ENCODE measurements at places on chromosomes 16 and 17.
A peak's percentile ranks its signal among the peaks of the same experiment; 100 is the strongest.

GRCh38 chr17:74260525-74260850 is 13.5 kb upstream of the DNAI2 start:
- no peak for DNase-seq

- DNase-seq: no peak
These were observed 82.3 kb upstream of the LHX1 start for GRCh38 chr17:36854982-36855381.

GRCh38 chr17:77640916-77641605 is 317.4 kb upstream of the TNRC6C start:
- no peak for DNase-seq

- DNase-seq: peak; percentile 50
These were observed 77.3 kb downstream of the MPRIP start for GRCh38 chr17:17119533-17119932.

DNA sequence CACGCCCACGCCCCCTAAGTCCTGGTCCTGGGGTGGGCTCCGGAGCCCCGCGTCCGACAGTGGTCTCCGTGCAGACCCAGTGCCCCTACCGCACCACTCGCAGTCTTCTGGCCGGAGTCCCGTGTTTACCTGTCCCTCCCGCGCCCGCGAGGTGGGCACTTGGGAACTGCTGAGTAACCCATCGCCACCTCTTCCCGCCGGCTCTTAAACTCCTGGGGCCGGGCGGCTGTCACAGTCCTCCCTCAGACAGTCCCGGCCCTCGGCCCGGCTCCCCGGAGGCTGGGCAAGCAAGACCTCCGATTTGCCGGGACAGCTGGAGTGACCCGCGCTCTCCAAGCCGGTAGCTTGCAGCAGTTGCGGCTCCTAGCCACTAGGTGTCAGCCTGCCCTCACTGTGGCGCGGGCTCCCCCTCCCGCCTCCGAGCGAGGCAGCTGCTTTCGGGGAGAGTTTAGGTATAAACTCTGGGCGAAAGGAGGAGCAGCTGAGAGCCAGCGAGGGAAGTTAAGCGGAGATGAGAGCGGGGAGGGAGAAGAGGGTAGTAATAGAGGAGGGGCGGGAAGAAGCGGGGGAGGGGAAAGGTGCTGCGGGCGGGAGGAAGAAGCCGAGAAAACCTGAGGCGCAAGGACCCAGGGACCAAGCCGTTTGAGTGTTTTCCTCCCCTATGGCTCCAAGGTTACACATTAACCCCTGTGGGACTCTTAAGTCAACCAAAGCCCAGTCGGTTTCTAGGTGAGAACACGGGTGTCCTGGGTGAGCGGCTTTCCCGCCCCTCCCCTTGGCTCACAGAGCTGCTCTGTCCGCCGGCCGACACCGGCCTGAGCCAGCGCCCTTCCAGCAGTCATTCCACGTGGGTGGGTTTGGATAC is 826 bp upstream of the TLCD1 start:
- DNase-seq: peak; percentile 91

DNA sequence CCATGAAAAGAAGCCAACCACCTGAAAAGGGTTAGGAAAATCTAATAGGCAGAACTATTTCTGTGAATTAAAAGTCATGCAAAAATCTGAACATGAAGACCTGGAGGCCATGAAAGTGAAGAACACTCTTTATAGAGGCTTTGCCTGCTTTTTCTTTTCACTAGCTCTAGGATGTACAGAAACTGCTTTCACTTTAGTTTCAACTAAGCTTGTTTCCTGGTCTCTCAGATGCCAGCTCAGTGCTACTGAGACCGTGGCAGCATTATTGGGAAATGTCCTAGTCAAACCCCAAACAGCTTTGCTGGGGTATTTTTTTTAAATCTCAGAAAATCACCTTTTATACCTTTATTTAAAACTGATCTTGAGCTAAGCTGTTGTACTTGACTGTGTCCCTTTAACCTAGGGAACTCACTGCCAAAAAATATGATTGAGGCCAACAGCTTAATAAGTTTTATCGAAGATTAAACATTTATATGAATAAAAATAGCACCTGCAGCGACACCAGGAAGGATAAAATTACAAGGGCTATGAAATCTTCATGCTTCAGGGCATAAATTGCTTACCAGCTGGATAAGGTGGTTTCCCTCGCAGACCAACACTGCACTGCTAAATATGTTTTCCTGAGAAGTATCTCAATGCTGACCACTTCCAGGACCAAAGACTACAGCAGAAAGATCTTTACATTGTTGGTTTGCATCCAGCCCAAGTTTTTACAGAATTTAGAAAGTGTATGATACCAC is 621.8 kb upstream of the ZFHX3 start:
- no peak for DNase-seq

- no peak for DNase-seq
These were observed 4.1 kb downstream of the RUNDC3A start for GRCh38 chr17:44312396-44313104.

DNA sequence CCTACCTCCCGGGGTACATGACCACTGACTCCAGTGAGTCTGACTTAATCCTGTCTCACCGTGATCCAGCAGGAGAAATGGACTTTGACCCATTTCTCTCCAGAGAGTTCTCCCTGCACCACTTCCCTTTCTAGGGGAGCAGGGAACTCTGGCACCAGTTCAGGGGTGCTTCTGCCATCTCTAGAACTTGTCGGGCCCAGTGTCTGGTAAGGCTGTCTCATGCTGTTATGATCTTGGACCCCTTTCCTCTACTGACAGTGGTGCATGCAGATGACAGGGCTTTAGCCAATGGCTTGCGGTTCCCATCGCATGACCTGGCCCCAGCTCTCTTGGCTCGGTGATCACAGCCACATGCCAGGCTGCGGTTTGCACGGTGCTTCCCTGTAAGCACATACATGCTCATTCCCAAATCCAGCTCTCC is 62.0 kb downstream of the SLC39A11 start:
- DNase-seq: no peak

DNA sequence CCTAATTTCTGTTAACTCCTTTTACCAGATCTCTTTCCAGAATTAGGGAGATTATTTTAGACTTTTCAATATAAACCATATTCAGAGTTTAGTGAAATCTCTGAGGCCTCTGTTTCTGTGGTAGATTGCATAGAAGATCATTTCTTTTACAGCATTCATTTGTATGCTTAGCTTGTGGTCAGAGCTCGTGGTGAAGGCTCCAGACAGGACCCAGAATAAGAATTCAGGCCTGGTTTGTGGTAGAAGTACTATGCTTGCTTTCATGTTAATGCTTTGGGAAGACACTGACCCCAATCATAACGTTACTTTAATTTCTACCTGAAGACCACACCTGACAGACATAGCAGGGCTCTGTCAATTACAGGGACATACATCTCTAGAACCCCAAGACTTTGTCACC is 258.1 kb downstream of the FTO start:
- no peak for DNase-seq

DNA sequence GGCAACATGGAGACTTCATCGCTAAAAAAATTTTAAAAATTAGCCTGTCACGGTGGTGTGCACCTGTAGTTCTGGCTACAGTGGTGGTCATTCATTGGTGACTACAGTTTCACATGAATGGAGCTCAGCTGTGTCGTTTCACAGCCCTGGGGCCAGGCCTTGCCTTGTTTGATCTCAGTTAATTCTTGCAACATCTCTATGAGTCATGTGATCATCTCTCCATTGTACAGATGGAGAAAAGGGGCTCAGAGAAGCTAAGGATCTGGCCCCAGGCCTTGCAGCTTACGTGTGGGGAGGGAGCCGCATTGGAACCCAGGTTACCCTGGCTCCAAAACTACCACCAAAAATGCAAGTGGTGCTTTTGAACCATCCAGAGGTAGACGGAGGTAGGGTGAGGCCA is 49.4 kb downstream of the GDE1 start:
- DNase-seq: no peak

DNA sequence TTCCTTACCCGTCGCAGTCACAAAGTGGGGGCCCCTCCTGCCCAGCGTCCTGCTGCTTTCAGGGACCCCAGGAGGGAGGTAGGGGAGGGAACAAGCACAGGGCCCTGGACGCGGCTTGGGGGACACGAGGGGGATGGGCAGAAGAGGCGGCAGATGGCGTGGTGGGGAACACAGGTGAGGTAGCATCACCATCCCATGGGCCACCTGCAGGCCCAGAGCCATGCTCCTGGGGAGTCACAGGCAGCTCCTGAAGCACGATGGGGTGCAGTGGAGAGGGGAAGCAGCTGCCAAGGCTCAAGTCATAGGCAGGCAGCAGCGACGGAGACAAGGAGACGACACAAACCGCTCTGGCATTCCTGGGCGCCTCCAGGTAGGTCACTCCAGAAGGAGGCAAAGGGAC is 10.8 kb downstream of the UNKL start:
- no peak for DNase-seq

GRCh38 chr16:69503244-69503643 is 62.5 kb upstream of the NFAT5 start:
- no peak for DNase-seq

DNA sequence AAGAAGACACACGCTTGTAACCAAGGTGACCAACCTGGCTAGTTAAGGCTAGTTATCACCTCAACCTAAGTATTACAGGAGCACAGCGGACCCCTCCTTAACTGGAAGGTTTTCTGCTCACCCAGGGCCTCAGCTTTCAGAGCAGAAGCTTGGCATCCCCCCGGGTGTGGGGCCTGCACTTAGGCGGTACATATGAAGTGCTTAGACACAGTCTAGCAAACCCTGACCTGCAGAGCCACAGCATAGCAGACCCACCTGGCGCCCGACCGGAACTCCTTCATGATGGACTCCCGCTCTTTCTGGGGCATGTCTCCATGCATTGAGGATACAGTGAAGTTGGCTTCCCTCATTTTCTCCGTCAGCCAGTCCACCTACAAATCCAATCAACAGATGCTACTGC is 9.8 kb downstream of the EIF4A3 start:
- no peak for DNase-seq

DNA sequence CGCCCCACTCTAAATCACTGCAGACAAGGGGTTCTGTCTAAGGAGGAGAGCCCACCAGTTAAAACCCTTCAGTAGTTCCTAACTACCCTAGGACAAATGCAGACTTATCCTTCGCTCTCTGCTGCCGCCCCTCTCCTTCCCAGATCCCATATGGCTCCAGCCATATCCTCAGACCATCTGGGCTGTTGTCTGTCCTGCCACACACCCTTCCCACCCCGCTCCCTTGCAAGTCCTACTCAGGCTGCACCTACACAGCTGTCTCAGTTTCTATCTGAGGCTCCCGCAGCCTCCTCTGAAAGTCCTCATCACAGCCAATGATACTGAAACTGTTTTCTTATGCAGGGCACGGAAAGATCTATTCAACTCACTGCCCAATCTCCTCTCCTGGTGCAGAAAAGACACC is 720 bp upstream of the BCKDK start:
- peak; percentile 85 for DNase-seq

Data from GM20000 (cell line).